ENCODE measurements at places on chromosomes 2 and 18.

DNA sequence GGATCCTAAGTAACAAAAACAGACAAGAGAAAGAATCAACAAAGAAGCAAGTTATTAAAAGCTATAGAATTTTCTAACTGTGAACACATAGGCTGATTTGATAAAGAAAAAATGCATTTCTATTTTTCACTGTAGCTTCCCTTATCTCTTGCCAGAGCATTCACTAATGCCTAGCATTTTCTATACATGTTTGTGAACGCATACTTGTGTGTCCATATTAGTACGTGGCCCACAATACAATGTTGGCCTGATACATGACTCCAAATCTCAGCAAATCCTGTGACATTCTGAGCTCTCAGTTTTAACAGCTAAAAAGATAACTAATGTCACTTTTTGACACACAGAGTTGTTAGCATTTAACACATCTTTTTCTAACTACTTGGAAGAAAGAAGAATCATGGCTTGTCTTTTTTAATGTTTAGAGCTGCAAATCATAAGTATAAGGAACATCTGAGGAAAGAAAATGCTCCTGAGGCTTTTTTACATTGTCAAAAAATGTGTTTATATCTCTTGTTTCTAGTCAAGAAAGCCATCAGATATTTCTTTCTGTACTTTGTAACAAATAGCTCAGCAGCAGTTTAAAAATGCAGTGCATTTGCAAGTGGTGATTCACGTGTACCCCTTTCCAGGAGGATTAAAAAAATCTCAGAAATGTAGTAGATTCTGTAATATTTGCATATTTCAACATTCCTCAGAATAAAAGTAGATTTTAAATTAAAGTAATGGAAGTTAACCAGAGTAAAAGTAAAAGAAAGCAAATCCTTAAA is 1646.8 kb upstream of the TMEFF2 start:
- no peak for DNase-seq

- DNase-seq: no peak
Measured at GRCh38 chr2:27959496-27959895, 69.0 kb downstream of the BABAM2 start.

GRCh38 chr2:69036926-69037325 is 23.9 kb downstream of the ANTXR1 start:
- DNase-seq: no peak

GRCh38 chr18:31506024-31506742 is 8.2 kb downstream of the DSG2 start:
- DNase-seq: peak; percentile 35

DNA sequence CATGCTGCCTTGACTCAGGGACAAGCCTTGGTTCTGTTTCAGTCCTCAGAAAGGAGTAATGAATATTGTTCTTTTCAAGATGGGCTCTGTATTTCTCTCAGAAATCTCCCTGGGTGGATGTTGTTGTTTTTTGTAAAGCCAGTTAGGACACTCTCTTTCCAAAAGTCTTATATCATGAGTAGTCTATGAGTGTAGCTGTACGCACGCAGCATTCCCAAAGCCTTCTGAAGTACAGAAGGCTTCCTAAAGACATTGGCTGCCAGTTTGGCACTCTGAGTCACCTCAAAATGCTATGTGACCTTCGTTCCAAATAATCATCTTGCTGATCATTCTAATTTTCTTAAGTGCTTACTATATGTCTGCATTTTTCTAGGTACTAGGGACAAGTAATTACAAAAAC is 16.7 kb upstream of the GTF2A1L start:
- no peak for DNase-seq

- DNase-seq: no peak
Measured at GRCh38 chr2:135773319-135773718, 31.7 kb downstream of the UBXN4 start.

- no peak for DNase-seq
Measured at GRCh38 chr2:41779888-41780287, 267.9 kb upstream of the PKDCC start.

- DNase-seq: no peak
Measured at GRCh38 chr2:74921236-74921736, 37.2 kb upstream of the POLE4 start.

DNA sequence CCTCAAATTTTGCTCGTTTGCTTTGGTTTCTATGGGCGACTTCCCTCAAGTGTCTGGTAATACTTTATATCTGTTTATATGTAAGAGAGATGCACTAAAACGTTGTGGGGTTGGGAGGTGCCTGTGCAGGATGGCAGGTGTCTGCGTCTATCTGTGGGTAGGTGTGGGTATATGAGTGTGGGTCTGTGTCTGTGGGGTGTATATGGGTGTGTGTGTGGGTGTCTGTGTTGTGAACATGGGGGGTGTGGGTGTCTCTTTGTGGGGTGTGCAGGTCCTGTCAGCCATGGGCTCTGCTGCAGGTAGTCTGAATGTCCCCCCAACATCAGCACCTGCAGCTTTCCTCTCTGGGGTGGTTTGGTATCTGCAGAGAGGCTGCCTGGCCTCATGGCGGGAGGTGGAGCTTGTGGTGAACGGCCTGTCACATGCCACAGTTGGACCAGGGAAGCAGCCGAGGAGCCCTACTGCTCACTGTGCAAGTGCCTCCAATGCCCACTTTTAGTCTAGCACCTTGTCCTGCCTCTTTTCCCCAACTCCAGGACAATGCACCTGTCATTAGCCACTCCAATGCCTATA is 90.3 kb downstream of the LPIN1 start:
- no peak for DNase-seq
